ENCODE measurements at places on chromosomes 16 and 17.

GRCh38 chr17:64442541-64442971 is 6.4 kb upstream of the MILR1 start:
- DNase-seq = no peak

- DNase-seq = no peak
Observed at GRCh38 chr16:55052741-55053415, 122.2 kb downstream of the IRX5 start.

- DNase-seq = no peak
Observed at GRCh38 chr16:4564661-4565267, 8.6 kb downstream of the C16orf96 start.

DNA sequence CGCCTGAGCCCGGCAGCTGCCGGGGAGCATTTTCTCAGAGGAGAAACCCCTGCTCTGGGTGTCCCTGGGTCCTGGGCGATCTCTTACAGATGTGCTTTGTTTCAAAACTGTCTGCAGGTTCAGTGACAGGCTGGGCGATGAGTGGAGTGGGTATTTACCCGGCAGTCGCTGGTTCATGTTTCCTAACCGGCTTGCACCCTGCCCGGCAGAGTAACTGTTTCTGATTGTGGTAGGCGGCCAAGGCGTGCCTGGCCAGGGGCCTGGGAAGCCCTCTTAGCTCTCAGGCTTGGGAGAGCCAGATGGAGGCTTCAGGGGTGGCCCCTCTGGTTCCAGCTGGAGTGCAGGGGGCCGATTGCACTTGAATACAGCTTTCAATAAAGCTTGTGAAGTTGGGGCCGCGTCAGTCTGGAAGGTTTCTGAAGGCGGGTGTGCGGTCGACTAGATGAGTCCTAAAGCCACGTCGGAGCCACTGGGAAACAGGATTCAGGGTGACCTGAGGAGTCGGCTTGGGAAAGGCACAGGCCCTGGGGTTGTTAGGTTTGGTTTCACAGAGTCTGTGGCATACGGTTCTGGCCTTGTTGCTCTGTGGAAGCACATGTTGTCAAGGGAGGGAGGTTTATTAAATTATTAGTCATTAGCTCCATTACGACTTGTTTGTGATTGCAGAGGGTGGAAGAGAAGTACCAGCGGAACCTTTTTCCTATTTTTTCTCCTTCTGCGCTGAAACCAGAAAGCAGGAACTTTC is 1.4 kb downstream of the BAIAP2 start:
- DNase-seq = no peak

DNA sequence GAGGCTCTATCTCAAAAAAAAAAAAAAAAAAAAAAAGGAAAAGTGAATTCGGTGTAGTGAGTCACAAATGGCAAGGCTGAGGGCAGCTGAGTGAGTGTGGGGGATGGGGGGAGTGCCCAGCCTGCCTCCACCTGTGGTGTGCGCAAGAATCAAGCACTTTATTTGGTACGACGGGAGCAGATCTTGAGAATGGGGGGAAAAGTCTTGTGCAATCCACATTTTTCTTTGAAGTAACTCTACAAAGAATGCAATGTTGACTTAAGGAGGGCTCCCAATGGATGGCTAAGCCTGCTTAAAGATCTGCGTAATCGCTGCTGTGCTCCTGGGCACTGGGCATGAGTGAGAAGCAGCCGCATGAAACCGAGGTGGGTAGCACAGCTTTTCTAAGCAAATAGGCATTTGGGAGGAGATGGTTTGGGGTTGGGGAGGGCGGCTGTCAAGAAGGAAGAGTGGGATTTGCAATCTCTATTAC is 28.2 kb downstream of the ATP2C2 start:
- no peak for DNase-seq

- DNase-seq = no peak
Observed at GRCh38 chr17:79613195-79613772, 2.4 kb upstream of the RBFOX3 start.

- no peak for DNase-seq
Observed at GRCh38 chr17:51397361-51398127, 137.2 kb downstream of the UTP18 start.

GRCh38 chr16:25012525-25012991 is 2.6 kb downstream of the ARHGAP17 start:
- no peak for DNase-seq

DNA sequence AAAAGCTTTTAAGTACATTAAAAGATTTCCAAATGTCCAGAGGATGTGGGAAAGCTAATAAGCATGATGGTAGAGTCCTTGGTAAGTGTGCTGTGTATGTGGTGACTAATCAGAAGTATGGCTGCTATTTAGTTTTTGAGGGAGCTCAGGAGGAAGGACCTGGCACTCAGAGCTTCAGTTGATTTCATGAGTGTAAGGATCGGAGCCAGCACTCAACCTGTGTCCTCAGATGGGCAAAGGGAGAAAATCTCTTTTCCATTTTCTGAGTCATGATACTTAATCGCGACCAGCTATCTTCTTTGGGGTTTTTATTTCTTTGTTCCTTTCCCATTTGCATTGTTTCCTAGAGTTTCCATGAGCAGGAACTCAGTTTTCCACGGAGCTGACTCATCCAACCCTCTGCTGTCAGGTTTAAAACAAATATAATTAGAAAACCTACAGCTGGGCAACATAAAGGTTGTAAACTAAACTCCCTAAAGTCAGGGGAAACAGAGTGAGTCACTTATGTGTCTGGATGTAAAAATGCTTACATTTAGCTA is 125.4 kb downstream of the MAP2K6 start:
- DNase-seq = no peak

- DNase-seq = no peak
Observed at GRCh38 chr17:44941712-44942331, 5.8 kb downstream of the KIF18B start.

DNA sequence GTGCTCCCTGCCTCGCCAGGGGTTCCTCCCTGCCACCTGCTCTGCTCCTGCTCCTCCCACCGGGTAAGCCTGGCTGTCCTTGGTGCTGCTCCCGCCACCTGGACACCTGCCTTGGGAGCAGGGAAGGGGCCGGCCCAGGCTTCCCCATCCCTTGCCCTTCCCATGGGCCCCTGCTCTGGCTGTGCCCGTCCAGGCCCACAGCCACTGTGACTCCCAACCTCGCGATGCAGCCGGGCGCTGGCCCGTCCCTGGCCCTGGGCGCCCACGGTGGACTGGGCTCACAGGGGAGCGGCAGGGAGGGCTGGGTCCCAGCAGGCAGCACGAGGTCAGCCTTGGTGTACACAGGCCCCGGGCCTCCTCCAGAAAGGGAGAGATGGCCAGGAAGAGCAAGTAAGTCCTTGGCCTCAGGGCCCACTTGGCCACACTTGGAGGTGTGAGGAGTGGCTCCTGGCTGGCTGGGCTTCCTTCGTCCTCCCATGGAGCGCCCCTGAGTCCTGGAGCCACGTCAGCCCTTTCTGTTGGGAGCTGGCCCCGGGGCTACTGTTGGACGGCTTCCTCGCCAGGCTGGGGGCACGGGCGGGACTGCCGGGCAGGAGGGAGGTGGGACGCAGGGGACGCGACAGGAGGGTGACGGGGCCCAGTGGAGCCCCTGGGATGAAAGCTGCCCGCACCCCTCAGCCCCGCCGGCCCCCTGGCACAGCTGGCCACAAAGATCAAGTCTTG is 15.3 kb downstream of the ENGASE start:
- DNase-seq = no peak

DNA sequence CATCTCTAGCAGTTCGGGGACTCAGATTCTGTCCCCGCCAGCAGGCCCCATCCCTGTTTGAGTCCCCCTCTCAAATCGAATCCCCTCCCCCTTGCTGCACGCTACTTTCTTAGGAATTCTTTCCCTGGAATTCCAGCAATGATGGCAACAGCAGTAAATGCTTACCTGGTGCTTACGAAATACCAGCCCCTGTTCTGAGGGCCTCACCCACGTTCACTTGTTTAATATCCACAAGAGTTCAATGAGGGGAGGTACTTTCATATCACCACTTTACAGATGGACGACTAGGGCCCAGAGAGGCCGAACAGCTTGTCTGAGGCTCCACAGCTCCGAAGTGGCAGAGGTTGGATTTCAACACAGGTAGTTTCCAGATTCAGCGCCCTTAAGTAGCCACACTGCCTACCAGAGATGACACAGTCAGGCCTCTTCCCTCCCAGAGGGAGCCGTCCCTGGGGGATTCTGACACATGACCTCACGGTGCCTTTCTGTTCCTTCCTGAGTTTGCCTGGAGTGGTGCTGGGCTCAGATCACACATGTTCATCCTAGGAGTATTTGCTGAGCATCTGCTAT is 120.7 kb upstream of the GSE1 start:
- DNase-seq = no peak

GRCh38 chr17:63930951-63931575 is 1.1 kb downstream of the CD79B start:
- peak; percentile 60 for DNase-seq

- no peak for DNase-seq
Observed at GRCh38 chr17:65147955-65148354, 10.8 kb downstream of the RGS9 start.

GRCh38 chr16:70294385-70295025 is 4.5 kb upstream of the DDX19B start:
- no peak for DNase-seq

- DNase-seq = no peak
Observed at GRCh38 chr17:50675627-50676026, 32.1 kb downstream of the ANKRD40 start.

DNA sequence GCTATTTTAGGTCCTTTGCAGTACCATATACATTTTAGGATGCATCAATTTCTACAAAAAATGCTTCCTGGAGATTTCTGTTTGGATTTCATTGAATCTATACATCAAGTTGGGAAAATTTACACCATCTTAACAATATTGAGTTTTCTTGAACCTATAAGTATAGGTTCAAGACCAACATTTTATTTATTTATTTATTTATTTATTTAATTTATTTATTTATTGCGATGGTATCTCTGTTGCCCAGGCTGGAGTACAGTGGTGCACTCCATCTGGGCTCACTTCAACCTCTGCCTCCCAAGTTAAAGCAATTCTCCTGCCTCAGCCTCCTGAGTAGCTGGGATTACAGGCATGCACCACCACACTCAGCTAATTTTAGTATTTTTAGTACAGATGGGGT is 125.0 kb upstream of the HS3ST2 start:
- DNase-seq = no peak

DNA sequence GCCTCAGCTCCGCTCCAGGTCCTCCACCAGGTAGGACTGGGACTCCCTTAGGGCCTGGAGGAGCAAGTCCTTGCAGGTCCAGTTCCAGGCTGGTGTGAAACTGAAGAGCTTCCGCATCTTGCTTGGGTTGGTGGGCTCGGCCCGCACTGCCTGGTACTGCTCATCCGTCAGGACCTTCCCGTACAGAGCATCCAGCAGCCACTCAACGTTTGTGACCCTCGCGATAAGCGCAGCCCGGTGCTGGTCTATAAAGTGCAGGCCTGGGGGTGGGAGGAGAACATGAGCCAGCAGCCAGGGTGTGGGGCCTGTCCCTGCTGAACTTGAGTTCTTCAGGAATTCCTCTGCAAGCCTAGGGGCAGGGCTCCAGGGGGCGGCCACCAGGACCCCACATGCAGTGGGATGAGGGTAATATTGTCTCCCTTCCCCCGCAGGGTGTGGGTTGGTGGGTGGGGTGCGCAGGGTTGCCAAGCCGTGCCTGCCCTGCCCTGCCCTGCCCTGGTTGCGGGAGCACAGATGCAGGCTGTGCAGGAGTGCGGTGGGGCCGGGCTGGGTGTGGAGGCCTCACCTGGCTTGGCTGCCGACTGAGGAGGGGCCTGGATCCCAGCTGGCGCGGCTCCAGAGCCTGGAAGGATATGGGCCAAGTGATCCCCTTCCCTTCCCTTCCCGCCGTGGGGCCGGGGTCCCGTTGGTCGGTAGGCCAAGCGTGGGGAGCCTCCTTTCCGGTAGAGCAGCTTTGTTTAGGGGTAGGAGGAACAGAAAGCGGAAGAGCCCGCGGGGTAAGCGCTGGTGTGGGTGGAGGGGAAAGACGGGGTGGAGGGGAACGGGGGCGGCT is 762 bp downstream of the PYCARD start:
- no peak for DNase-seq

DNA sequence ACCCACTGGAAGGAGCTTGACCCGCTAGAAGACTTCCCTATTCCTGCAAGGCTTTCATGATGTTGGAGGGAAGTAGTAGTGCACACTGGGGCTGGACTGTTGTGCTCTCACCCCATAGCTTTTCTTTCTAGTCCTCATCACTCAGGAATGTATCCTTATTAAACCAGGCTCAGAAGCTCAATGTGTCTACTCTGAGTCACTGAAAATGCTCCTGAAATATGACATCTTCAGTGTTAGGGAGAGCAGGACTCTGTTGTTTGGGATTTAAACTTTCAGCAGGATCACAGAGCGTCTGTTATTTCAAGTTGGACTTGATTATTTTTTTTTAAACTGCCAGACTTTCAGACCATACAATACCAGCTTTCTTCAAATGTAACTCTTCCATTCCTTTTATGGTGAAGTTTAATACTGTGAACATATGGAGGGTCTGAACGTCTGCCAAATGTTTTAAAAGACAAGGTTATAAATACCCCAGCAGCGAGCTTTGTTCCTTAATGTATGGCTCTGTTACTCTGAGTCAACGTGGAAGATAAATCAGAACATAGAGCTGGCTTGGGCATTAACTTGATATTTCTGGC is 257.5 kb downstream of the CDH11 start:
- DNase-seq = no peak

DNA sequence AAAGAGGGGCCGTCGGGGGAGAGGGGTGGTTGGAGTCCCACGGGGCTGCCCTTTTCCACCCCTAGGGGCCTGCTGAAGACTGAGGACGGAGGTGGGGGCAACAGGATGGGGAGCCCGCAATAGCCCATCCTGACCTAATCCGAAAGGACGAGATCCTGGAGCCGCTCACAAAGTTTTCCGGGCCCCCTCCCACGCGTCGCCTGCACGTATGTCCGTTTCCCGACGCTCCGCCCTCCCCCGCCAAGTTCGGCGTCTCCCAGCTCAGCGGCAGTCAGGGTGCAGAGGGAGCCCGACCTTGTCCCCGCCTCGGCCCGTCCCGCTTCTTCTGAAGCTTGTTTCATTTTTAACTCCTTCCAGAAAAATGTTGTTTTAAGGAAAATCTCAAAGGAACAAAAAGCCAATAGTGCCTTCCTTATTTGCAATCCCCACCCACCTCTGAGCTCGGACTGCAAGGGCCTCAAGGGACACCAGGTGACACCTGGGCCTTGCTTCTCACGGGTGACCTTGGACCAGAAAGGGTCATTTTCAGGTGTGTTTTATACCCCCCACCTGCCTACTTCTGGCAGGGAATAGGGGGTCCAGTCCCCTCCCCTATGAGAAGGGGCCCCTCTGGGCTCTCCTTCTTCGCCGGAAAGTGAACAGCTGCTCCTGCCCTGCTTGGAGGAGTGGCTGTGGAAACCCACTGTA is 3.4 kb upstream of the ZNF423 start:
- peak; percentile 22 for DNase-seq

GRCh38 chr17:80737106-80738019 is 192.7 kb downstream of the RPTOR start:
- DNase-seq = no peak

DNA sequence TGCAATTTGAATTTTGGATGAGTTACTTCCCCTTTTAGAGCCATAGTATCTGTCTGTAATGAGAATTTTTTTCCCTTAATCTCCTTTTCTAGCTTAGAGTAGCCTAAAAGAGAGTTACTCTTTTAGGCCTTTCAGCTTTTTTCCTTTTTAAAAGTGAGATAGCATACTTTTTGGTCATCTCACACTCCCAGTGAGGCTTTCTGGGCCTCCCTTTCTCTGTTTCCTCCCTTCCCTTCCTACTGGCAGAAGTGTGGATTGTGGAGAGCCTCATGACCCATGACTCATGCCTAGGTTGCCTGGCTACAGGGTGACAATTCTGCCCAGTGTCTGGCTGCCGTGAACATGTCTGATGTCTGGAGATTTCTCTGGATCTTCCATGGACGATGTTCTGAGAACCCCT is 15.2 kb downstream of the KRT23 start:
- no peak for DNase-seq
